ENCODE measurements at places on chromosomes 13 and 19. TPM values are rescaled to one million over a fixed set of nuclear protein-coding genes. Genes with fewer than 3 reads are reported as not detected.
A peak's percentile ranks its signal among the peaks of the same experiment; 100 is the strongest.

DNA sequence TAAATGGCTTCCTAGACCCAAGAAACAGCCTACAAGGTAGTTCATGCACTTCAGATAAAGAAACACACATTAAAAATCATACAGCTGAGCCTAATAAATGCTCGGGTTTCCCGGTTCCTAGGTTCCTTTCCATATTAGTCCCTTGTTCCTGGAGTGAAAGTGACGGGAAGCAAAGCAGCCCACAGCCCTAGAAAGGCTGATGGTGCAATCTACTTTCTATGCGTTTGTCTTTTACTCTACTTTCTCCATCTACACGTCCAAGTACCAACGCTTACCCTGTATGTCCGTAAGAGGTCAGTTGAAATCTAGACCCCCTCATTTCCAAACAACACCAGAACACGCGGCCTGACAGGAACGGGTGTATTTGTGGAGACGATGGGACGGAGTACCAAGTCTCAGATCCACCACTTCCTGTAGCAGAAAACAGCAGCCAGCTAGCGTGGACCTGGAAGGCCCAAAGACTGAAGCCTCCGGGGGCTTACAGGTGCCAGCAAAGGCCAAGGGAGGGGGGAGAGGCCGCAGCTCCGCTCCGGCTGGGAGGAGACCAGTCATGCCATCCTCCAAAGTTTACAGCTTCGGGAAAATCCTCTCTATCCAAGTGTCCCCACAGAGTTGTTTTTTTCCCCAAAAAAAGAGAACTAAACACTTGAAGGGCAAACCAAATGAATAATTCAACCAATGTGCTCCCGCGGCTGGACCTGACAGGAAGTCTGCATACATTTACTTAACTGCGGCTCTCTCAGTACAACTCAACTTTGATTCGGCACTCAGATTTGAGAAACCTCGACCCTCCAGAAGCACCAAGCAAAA lies 34.1 kb downstream of the STK24 start:
- no peak for DNase-seq

DNA sequence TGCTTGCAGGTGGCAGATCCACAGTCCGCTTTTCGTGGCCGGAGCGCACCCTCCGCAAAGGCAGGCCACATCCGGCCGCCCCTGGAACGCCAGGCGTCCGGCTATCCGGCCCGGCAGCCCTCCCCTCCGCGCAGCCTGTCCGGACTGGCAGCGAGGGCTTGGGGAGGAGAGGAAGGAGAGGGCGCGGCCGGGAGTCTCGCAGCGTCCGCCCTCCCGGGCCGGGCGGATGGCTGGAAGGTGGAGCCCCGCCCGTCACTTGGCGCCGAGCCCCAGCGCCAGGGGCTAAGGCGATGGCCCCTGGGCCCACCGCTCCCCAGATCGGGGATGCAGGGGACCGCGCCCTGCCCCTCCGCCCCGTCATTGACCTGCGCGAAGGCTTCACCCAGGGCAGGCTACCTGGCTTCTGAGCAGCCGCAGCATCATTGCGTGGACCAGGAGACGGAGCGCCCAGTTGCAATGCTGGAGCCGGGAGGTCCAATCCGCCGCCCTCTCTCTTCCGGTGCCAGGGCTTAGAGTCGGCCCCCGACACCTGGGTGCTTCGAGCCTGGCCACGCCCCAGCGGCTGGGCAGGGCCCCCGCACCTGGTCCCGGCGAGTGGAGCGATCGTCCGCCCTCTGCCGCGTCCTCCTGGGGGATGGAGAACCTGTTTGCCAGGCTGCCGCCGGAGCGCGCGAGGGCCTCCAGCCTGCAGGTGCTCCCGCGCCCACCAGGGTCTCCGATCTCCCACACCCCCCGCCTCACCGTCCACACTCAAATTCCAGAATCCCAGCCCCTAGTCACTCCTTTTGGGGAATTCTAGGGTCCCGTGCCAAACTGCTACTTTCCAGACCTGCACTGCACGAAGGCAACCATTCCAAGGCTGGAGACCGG lies at the start of gene FUT1:
Gene FUT1, minus strand, starts transcription at position 146 of the 870 bp plus-strand sequence. CDS start 1,360 bp downstream, outside the sequence.
- peak; percentile 55 for DNase-seq

GRCh38 chr13:38385153-38385891 lies 35.7 kb downstream of the UFM1 start:
- no peak for DNase-seq

- DNase-seq, result peak; percentile 78
Measured at GRCh38 chr19:7852851-7853769, 21.1 kb downstream of the PRR36 start.

DNA sequence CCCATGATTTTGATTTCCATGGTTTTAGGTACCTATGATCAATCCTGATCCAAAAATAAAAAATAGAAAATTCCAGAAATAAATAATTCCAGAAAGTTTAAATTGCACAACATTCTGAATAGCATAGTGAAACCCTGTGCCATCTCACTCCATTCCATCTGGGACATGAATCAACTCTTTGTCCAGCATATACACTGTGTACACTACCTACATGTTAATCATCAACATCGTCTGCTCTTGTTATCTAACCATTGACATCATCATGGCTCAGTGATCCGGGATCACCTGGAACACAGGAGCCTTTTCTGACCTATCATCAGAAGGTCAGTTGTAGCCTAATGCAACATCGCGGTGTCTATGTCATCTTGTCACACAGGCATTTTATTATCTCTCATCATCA lies 75.6 kb downstream of the MYO16 start:
- no peak for DNase-seq

The SLC7A10 gene
- total RNA-seq, result 0.17 TPM

The TDRD12 gene
- 0.14 TPM for total RNA-seq

GRCh38 chr19:13398780-13399726 lies 107.2 kb downstream of the CACNA1A start:
- DNase-seq, result peak; percentile 66

DNA sequence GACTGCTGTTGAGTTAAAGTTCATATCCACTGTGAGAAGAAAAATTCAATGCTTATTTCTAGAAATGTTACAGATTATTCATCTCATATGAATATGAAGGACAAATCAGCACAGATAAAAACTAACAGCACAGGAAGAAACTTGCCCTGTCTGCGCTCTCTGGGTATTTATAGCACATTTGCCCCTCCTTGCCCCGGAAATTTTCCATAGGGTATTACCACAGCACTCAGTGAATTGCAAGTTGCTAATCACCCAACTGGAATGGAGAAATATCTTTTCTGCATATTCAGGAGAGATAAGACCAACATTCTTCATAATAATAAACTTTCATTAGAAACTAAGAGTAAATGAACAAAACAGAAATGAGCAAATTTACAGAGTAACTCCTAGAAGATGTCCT lies 318.0 kb upstream of the KLF12 start:
- DNase-seq, result no peak

DNA sequence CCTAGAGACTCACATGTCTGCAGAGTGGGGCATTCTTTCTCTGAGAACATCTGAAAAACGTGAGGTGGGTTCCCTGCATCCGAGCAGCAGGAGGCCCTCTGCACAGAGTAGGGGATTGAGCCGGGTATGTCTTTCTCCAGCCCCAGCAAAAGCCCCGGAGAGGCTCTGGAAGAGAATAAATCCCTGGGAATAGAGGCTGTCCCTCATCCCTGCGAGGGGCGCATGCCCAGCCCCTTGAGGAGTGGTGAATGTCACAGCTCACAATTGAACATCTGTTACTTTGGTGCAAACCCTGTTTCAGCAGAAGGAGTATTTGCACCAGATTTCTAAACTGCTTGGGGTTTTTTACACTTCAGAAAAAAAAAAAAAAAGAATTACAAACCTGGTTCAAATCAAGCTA lies 164.6 kb downstream of the FGF14 start:
- DNase-seq, result no peak

- DNase-seq, result peak; percentile 42
Measured at GRCh38 chr13:109778102-109778542, 8.3 kb downstream of the IRS2 start.

DNA sequence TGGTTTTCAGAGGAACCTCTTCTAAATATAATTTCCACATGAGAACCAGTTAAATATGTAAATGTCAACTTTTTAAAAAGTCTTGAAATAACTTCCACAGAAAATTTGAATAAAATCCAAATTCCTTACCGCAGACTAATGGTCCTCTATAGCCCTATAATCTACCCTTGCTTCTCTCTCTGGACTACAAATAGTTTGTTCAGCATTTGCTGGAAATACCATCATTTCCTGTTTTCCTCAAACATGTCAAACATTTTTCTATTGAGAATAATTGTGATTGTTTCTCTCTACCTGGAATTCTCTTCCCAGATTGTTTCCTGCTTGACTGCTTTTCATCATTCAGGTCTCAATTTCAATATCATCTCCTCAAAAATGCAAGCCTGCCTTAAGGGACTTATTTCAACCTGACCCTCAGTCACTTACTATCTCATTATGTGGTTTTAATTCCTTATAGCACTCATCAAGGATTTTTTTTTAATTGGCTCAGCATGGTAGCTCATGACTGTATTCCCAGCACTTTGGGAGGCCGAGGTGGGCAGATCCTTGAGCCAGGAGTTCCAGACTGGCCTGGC lies 898.9 kb upstream of the MIR17HG start:
- DNase-seq, result peak; percentile 3
